Activated CD4-positive, alpha-beta memory T cell treated with anti-CD3 and anti-CD28 coated beads, Interleukin-2, amount 10 ng/mL, durations not matched to agents 7 days and 5 days (primary cell): ENCODE measurements at places on chromosomes 7 and 10. TPM values are rescaled to one million over a fixed set of nuclear protein-coding genes. Genes with fewer than 3 reads are reported as not detected.

DNA sequence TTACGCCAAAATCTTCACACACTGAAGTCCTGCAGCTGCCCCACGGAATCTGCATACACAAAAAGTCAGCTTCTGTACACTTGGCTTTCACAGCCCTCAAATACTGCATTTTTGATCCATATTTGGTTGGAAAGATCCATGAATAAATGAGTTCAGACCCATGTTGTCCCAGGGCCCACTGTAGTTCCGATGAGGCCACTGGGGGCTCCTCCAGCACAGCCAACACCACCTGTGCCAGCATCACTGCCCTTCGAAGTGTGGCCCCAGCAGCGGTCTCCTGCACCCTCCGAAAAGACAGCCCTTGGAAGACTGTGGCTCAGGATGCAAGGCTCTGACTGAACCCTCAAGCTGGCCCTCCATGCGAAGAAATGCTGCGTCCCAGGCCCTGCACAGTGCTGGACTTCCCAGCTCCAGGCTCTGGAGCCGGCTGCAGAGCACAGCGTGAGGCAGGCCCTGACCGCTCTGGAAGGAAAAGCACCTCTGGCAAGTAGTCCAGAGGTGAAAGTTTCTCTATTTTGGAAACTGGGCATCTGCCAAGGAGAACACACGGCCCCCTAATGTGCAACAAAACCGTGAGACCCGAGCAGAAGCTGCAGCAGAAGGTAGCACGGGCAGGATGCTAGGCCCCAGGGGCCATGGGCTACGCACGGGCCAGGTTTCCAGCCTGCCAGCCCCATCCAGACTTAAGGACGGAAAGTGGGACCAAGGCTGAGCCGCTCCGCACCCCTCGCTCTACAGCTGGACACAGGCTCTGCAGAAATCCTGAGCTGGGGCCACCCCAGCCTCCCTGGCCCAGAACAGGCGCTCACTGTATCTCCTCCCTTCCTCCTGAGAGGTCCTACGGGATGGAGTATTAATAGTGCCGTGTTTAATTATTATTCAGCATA lies 62.6 kb downstream of the PTPRN2 start:
- DNase-seq: no peak

GRCh38 chr7:30027740-30028215 lies 434 bp upstream of the PLEKHA8 start:
- DNase-seq: no peak

- DNase-seq: no peak
Observed at GRCh38 chr7:37580376-37580775, 103.2 kb upstream of the GPR141 start.

DNA sequence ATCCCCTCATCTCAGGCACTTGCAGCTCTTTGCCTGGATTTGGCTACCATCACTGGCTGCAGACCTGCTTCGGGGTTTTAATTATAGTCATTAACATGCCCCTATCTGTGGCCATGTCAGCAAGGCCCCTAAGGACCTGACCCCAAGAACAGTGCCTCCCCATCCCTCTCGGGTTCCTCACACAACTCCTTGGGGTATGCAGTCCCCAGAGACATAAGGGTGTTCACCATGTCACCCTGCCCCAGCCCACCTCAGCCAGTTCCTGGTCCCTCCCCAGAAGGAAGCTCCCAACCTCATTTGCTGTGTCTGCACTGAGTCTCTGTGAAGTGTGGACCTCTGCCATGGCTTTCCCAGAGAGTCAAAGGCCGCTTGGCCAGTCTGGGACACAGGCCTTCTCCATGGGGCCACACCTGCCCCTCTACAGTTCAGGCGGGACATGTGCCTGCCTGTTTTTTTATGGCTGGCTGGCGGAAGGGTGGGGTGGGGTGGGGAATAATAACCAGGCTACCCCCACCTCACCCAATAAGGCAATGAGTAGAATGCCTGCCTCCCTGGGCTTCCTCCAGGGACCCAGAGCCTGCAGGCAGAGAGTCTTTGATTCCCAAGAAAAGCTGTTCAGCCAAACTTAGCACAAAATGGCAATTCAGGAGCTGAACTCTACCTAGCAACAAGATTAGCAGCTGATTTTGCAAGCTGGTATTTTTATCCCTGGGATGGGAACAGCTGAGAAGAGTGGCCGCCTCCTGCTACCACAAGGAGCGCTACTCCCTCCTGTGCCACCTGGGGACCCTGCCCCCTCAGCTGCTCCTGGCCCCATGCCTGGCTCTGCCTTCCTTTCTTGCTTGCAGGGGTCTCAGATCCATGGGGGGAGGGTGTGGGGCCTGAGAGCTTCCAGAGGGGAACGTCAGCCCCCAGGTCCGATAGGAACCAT lies 23.7 kb upstream of the CAMK2B start:
- DNase-seq: no peak

Gene CDC14C
- total RNA-seq: not detected

DNA sequence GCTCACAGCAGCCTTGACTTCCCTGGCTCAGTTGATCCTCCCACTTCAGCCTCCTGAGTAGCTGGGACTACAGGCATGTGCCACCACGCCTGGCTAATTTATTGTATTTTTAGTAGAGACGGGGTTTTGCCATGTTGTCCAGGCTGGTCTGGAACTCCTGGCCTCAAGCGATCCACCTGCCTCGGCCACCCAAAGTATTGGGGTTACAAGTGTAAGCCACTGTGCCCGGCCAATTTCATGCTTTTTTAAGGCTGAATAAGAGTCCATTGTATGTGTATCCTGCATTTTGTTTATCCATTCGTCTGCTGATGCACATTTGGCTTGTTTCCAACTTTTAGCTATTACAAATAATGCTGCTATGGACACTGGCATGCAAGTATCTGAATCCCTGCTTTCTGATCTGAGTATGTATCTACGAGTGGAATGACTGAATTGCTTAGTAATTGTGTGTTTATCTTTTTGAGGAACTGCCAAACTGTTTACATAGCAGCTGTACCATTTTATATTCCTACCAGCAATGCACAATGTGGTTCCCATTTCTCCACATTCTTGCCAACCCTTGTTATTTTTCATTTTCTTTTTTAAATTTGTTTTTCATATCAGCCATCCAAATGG lies 37.3 kb upstream of the TPST1 start:
- no peak for DNase-seq

- DNase-seq: no peak
Observed at GRCh38 chr7:144579687-144580086, 176.2 kb upstream of the NOBOX start.

Gene TRIM73
- total RNA-seq: 8.5 TPM

DNA sequence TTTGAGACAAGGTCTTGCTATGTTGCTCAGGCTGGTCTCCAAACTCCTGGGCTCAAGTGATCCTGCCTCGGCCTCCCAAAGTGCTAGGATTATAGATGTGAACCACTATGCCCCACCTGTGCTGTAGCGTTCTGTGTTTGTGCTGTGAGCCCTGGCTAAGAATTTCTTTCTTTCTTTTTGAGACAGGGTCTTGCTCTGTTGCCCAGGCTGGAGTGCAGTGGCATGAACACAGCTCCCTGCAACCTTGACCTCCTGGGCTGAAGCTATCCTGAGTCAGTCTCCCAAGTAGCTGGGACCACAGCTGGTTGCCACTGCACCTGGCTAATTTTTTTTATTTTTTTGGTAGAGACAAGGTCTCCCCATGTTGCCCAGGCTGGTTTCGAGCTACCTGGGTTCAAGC lies 11.4 kb downstream of the TSPAN13 start:
- no peak for DNase-seq

DNA sequence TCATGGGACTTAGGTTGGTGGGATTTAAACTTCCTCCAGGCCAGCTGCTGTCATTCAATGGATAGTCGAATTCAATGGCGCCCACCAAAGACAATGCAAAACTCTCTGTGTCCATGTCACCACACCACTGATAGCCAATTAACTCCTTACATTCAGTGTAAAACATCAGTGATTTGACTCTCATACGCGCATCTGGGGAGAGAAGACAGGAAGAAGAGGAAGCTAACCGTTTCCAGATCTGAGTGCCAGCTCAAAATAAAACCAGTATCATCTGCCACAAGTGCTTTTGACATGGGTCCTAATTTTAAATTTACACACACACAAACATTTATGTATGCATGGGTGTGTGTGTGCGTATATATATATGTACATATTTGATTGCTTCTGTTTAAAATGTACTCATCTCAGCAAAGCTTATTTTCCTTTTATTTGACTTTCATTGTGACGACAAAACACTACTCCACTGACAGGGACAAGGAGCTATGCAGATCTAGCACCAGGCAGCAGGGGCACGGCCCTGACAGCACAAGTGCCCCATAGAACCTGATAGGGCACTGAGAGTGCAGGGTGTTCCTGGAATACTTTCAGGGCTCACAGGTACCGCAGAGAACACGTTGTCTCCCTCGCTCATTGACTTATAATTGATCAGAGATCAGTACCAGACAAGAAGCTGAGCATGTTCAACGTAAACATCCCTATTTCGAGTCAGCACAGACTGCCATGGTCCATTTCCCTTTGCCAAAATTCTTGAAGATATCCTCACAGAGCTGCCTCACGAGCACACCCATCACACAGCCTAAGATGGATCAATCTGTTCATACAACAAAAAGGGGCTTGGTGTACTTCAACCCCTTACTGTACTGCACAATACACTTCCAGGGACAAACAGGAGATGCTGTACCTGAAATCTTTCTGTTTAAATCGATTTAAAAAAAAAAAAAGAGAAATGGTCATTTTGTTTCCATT lies 176.1 kb downstream of the COBL start:
- DNase-seq: no peak

- DNase-seq: no peak
Observed at GRCh38 chr7:27793780-27794179, 53.8 kb downstream of the TAX1BP1 start.

Gene TSPAN33
- 0.86 TPM for total RNA-seq

GRCh38 chr7:70734411-70734810 lies 397.5 kb upstream of the GALNT17 start:
- DNase-seq: no peak

Gene TFR2
- total RNA-seq: 9.2 TPM

Gene SLC26A5
- not detected for total RNA-seq

Gene GIMAP5
- total RNA-seq: 84.3 TPM

- no peak for DNase-seq
Observed at GRCh38 chr10:56231436-56231835, 129.6 kb downstream of the ZWINT start.

- DNase-seq: no peak
Observed at GRCh38 chr10:98646998-98647917, 200.5 kb upstream of the HPS1 start.

- no peak for DNase-seq
Observed at GRCh38 chr7:1854866-1855724, 185.0 kb downstream of the ELFN1 start.

DNA sequence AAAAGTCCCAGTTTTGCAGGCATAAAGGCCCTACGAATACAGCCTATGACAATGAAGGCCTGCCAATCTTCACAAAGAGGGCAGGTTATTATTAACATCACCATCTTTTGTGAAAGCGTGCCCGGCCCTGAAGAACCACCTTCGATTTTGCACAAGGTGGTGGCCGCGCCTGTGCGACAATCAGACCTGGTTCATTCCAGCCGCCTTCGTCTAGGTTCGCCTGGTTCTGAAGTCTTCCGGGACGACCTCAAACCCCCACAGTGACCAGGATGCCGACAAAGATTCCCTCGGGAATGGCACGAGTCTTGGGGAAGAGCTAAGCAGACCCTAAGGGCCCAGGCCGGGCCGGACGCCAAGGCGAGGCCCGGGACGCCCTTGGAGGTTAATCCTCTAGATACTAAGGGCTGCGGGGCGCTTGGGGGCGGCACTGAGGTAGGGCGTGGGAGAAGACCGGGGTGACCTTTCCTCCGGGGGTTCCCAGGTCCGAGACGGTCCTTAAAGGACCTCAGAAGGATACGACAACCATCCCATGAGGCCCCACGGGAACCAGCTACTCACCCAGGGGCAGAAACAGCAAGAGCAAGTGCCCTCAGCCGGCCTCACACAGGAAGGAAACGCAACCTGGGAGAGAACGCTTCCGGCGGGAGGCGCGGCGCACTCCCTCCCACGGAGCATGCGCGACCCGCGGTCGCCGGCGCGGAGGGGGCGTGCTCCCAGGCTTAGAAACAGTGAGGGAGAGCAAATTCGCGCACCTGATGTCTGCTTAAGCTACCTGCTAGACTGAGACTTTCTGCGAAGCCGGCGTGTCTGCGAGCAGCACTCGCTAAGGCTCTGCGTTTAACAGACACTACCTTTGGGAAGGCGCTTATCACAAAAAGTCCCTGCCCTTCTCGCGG lies at the start of gene ATAD1:
Gene ATAD1 (minus strand): TSS at position 618 of the 896 bp plus-strand sequence. CDS start 3,627 bp downstream, outside the sequence.
- peak; percentile 91 for DNase-seq

GRCh38 chr7:74619235-74619860 lies 38.2 kb upstream of the GTF2I start:
- no peak for DNase-seq

Gene FIS1
- total RNA-seq: 97.6 TPM

Gene HOXA5
- total RNA-seq: not detected

DNA sequence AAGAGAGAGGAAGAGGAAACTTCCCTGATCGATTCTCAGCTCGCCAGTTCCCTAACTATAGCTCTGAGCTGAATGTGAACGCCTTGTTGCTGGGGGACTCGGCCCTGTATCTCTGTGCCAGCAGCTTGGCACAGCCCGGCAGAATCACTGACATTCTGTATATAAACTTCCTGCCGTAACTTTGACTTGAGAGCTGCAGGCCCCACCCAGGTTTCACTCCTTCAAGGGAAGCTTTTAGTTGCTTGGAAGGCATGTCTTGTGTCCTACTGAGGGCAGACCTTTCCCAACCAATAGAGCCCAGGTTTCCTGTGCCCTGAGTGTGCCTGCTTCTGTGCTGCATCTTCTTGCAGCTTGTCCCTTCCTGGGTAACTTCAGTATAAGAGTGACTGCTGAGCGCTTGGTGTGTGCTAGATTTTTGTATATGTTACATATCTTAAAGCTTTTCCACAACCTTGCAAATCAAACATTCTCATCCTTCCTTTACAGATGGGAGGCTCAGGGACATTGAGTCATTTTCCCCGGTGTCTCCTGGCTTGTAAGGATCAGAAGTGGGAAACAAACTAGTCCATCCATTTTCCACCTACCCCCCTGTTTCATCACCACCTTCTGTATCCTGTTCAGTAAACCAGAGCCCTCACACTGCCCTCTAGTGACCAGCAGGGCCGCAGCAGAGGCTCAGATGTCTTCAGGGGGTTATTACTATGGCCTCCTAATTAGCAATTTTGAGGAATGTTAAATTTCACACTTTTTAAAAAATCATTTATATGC lies 225.2 kb upstream of the PRSS58 start:
- peak; percentile 71 for DNase-seq

GRCh38 chr10:3401491-3401938 lies 228.9 kb upstream of the PITRM1 start:
- no peak for DNase-seq

GRCh38 chr10:122310311-122311050 lies 39.4 kb downstream of the BTBD16 start:
- DNase-seq: no peak

Gene AKR1C4
- not detected for total RNA-seq

GRCh38 chr7:5507013-5507412 lies 83.4 kb upstream of the TNRC18 start:
- no peak for DNase-seq

- DNase-seq: no peak
Observed at GRCh38 chr10:43225787-43226153, 41.1 kb downstream of the RASGEF1A start.
